ENCODE measurements at places on chromosomes 6 and 20. TPM values are rescaled to one million over a fixed set of nuclear protein-coding genes. Genes with fewer than 3 reads are reported as not detected.

TMEM244 gene
- not detected for polyA plus RNA-seq

TRDN gene
- polyA plus RNA-seq = 3.8 TPM

RAET1L gene
- polyA plus RNA-seq = not detected

C6orf58 gene
- 0.91 TPM for polyA plus RNA-seq

AGER gene
- 26.6 TPM for polyA plus RNA-seq

DNA sequence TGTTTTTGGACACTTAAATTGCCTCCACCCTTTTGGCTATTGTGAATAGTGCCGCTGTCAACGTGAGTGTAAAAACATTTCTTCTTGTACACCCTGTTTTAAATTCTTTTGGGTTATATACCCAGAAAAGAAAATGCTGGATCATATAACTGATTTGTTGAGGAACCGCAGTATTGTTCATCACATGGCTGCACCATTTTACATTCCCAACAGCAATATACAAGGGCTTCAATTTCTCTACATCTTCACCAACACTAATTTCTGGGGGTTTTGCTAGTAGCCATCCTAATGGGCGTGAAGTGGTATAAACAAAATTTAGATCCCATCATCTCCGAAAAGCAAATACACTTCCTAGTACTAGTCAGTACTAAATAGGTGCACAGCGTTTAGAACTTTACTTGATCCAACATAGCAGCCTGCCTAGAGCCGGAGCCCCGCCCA, 579 bp upstream of the BPHL start:
- DNase-seq = no peak

DNA sequence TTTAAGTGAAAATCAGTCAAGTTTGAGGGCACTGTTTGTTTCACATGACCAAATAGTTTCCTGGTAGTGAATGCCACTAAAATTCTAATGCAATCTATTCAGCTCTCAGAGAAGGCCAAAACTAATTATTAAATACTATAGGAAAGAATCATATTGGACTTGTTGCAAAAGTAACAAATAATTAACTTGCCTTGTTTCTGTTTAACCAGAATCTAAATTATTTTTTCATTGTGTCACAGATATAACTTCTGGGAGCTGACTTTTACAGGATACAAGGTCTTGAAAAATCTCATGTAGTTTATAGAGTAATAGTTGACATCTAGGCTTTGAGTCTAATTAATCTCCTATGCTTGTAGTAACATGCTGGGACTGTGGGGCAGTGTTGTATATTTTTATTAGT, 44.5 kb downstream of the PRSS35 start:
- no peak for DNase-seq

- no peak for DNase-seq
Measured at GRCh38 chr20:21101453-21101931, 4.7 kb downstream of the LINC00237 start.

DNA sequence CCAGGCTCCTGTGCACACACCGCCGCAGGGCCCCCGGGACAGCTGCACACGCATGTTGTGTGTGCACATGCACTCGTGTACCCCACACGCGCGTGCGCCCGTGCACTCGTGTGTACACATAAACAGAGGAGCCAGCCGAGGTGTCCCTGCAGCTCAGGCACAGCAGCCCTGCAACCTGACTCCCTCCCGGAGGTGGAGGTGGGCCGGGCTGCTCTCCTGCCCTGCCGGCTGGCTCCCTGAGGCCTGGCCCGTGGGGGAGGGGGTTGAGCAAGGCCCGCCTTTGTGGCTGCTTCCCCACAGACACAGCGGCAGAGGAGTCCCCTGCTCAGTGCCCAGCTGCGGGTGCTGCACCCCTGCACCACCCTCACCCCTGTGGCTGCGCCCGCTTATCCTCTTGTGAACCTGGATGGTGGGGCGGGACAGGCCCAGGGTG, 624 bp downstream of the RBBP8NL start:
- DNase-seq = no peak

DNA sequence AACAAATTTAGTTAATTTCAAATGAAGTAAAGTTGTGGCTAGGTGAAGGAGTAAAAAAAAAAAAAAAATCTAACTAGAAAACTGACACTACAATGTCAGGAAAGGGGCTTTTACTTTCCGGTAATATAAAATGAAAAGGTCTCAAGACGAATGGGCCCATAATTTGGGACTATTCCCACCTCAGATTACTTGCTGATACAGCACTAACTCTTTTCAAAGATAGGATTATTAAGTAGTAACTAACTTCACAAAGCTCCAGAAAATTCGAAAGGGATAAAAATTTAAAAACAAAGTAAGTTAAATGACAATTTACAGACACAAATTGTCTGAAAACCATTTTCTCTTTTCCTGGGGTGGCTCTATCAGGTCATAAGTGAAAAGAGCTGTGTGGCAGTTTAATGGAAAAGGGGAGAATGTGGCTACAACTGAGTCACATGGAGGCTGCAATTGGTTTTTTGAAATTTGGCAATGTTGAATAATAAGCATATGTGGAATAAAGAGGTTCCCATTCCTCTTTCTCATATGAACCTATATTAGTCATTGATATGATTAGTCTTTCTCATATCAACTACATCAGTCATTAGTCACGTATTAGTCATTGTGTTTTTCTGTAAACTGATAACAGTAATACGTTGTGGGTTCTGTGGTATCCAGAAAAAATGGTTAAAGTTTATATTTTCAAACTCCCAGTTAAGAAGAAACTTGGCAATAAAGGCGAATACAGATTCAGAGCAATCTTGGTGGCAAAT, 78.0 kb downstream of the RWDD2A start:
- DNase-seq = no peak

- no peak for DNase-seq
Measured at GRCh38 chr20:10662661-10663458, 10.9 kb downstream of the JAG1 start.

GRCh38 chr6:70474751-70475150, 61.4 kb downstream of the FAM135A start:
- DNase-seq = no peak

DNA sequence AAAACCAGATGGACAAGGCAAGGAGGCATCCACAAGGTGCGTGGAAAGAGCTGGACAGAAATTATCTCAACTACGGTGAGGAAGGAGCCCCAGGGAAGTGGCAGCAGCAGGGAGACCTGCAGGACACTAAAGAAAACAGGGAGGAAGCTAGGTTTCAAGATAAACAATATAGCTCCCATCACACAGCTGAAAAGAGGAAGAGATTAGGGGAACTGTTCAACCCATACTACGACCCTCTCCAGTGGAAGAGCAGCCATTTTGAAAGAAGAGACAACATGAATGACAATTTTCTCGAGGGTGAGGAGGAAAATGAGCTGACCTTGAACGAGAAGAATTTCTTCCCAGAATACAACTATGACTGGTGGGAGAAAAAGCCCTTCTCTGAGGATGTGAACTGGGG, 26.8 kb downstream of the TRMT6 start:
- DNase-seq = no peak

DNA sequence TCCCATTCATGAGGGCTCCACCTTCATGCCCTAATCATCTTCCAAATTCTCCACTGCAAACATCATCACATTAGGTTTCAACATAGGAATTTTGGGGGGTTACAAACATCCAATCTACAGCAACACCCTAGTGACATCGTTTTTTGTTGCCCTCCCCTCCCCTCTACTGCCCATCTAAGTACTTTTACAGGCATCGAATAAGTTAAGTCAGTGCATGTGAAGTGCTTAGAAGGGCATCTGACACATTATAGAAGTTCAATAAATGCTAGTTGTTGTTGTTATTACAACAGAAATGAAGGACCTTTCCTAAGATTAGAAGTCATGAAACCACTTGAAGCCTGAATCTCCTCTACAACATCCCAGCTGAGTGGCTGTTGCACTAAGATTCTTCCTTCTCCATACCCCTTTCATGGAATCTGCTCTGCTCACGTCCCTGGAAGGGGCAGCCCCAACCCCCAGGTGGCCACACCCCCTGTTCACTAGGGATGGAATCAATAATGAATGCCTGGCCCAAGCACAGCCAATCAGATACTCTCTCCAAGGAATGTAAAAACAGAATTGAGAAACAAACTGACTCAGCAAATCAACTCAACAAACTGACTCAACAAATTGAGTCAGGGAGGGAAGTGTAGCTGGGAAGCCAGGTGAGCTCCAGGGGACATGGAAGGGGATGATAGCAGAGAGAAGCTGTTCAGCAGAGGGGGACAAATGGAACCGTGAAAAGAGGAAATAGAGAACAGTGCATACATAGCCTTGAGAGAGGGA, 3.9 kb upstream of the LRP11 start:
- no peak for DNase-seq

DNA sequence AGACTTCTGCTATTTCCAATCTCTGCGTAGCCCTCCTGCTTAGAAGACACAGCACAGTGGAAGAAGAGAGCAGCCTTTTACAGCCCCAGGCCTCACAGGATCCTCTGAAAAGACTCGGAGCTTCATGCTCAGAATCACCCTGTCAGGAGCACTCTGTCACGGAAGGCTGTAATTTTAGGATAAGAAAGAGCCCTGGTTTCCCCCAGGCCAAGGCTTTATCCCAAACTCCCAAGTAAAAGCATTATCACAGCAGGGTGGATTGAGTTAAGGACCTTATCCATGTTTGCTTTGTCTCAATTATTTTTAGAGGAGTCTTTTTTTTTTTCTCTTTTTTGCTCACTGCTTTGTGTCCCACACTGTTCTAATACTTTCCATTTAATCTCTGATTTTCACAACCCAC, 39.2 kb downstream of the ANKS1A start:
- no peak for DNase-seq
